ENCODE measurements at places on chromosomes 6 and 20.

DNA sequence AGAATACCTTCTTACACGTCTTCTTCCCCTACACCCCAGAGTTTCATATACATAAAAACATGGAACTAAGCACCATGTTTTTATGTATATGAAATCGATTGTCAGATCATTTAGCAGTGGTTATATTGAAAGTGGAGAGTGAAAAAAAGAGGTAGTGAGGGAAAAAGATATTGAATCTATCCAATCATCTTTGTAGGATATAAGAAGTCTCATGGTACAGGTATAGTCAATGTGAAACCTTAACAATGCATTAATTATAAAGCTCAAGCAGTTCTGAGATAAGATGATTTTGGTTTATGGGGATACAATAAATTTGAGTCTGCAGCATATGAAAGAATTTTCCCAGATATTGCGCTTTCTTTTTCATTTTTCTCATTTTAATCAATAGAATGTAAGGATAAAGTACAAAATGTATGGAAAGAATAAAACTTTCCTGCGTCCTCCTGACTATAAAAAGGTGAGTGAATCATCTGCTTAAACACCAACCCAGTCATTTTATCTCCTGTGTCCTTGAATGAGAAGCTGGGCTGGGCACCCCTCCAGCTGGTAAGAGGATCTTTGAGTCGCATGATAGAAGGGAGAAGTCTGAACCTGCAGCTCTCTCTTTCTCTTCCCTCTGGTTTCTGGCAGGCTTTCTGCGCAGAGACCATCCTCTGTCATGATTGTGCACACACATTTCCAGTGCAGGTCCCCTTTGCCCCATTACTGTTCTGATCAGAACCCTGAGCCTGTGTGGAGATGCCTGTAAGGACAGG, 28.1 kb upstream of the AKIRIN2 start:
- no peak for DNase-seq
- H3K36me3 ChIP-seq: peaks cover 4% of the 10 kb centered on the region
- no peak overlapping the region for H3K4me3 ChIP-seq

- peaks cover 5% of the 10 kb centered on the region for H3K27me3 ChIP-seq
- H3K4me3 ChIP-seq: no peak overlapping the region
- DNase-seq: no peak
- peaks cover 9% of the 10 kb centered on the region for H3K4me1 ChIP-seq
Observed at GRCh38 chr6:14903176-14904038, 342.5 kb upstream of the JARID2 start.

DNA sequence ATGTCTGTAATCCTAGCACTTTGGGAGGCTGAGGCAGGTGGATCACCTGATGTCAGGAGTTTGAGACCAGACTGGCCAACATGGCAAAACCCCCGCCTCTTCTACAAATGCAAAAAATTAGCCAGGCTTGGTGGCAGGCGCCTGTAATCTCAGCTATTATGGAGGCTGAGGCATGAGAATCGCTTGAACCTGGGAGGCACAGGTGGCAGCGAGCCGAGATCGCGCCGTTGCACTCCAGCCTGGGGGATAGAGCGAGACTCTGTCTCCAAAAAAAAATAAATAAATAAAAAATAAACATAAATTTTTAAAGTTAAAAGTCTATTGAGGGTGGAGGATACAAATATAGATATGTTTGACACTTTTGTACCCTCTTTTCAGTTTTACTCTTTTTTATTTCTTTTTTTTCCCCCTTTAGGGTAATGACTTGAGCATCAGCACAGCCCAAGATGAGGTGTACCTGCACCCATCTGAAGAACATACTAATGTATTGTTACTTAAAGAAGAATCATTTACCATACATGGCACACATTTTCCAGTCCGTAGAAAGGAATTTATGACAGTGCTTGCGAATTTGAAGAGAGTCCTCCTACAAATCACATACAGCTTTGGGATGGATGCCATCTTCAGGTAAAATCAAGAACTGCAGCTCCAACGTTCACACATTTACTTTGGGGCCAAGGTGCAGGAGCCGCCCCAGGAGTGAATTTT, 368.9 kb downstream of the LAMA2 start:
- no peak overlapping the region for H3K4me3 ChIP-seq
- peak; percentile 58 for DNase-seq
- H3K27ac ChIP-seq: no peak overlapping the region
- no peaks in the 10 kb centered on the region for H3K4me1 ChIP-seq
- no peaks in the 10 kb centered on the region for H3K27me3 ChIP-seq
- no peaks in the 10 kb centered on the region for H3K36me3 ChIP-seq

- H3K4me3 ChIP-seq: no peak overlapping the region
- peaks cover 14% of the 10 kb centered on the region for H3K36me3 ChIP-seq
- H3K27ac ChIP-seq: no peak overlapping the region
- peaks cover 6% of the 10 kb centered on the region for H3K27me3 ChIP-seq
- DNase-seq: no peak
- peaks cover 60% of the 10 kb centered on the region for H3K4me1 ChIP-seq
Observed at GRCh38 chr6:158039571-158040050, 57.9 kb downstream of the SYNJ2 start.

DNA sequence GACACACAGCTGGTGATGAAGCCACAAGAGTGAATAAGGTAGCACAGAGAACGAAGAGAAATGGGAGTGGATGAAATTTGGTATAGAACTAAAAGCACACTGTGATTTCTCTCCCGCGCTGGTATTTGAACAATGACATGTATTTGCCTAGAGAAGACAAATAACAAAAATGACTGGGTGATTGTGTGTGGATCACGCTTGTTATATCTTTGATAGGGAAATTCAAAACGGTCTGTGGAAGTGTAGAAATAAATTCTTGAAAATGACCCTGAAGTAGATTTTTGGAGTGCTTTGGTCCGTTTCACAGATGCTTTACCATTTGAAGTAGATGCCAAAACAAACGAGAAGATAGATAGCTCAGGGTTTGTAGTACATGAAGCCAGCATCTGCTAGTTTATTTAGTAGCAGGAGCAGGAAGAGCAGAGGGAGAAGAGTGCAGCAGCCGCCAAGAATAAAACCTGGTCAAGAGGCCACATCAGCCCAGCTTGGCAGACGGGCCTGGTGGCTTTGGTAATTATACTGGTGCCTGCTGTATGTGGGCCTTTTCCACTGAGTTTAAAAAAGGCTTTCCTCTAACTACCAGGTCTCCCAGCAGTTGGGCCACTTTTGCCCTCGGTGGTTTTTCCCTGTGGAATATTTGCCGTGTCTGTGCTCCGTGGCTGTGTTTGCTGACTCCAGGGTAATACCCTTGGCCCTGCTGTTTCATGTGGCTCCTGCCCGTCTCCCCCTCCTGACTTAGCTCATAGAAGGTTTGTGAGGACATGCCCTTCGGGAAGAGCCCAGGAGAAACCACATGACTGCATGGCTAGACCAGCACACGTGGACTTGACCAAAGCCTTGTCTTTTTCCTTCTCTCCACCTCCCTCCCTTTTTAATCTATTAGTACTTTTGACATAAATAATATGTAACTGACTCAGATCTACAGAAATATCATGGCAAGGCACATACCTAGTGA, 294.0 kb downstream of the SOX4 start:
- no peak for DNase-seq
- H3K27me3 ChIP-seq: no peaks in the 10 kb centered on the region
- no peaks in the 10 kb centered on the region for H3K4me1 ChIP-seq
- no peak overlapping the region for H3K4me3 ChIP-seq

- peak overlapping the region; percentile 99 for H3K4me3 ChIP-seq
- peaks cover 48% of the 10 kb centered on the region for H3K4me1 ChIP-seq
- H3K27ac ChIP-seq: peak overlapping the region; percentile 97
- peaks cover 2% of the 10 kb centered on the region for H3K36me3 ChIP-seq
Observed at GRCh38 chr20:3158968-3159431, 665 bp downstream of the FASTKD5 start.

DNA sequence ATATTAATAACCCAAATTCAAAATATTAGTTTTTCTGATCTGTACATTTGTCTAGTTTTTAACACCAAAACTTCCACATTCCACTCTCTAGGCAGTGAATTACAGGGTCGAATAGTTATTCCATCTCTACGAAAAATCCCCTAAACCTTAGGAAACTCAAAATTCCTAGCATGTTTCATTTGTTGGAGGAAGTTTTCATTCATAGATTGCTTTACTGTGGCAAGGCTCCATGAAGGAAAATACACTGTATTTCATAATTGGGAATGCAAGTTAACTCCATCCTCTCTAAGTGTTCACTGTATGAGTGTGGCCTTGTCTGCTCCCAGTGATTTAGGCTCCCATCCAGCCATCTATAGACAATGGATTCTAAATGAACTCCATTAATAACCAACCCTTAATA, 296.1 kb downstream of the TENT5A start:
- no peaks in the 10 kb centered on the region for H3K27me3 ChIP-seq
- no peak overlapping the region for H3K27ac ChIP-seq
- no peak for DNase-seq
- H3K4me3 ChIP-seq: no peak overlapping the region

GRCh38 chr6:5337573-5337972, 76.3 kb downstream of the FARS2 start:
- H3K4me1 ChIP-seq: no peaks in the 10 kb centered on the region
- H3K36me3 ChIP-seq: no peaks in the 10 kb centered on the region
- H3K4me3 ChIP-seq: no peak overlapping the region
- H3K27me3 ChIP-seq: no peaks in the 10 kb centered on the region

DNA sequence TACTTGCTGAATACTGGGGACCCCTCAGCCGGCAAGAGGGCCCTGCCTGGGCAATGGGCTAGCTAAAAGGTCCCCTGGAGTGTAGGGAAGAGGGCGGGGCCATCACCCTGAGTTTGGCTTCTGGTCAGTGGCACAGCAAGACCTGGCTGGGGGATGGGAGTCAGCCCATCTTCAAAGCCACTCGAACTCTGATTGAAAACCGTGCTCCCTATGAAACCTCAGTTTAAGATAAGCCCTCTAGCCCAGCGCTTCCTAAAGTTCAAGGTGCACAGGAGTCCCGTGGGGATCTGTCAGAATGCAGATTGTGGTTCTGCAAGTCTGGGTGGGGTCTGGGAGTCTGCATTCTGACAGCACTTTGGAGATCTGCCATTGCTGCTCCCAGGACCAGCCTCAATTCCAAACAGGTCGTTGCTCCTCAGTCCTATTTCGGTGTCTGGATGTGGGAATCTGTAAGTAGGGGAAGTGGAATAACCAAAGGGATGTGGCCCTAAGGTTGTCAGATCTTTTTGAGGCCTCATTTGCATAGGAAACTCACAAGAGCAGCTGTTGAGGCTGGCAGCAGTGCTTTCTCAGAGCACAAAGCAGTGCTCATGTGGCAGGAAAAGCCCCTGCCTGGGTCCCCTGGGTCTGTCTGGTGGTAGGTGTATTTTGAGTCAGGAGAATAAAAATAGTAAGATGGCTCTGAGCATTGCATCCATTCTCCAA, 85.3 kb upstream of the SCP2D1 start:
- no peak overlapping the region for H3K27ac ChIP-seq
- no peaks in the 10 kb centered on the region for H3K4me1 ChIP-seq
- H3K27me3 ChIP-seq: no peaks in the 10 kb centered on the region
- H3K4me3 ChIP-seq: no peak overlapping the region
- no peak for DNase-seq

DNA sequence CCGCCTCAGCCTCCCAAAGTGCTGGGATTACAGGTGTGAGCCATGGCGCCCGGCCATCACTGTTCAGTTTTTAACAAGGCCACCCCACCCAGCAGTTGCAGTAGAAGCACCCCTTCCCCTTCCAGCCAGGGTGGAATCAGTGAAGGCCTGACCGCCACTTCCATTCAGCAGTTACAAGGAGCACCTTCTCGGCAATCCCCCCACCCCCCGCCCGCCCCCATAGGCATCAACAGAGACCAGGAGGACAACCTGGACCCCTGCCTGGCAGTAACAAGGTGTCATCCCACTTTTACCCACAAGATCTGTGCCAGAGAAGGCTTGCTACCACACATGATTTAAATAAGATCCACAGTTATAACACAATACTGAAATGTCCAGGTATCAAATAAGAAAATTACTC, 23.1 kb downstream of the NCR2 start:
- H3K36me3 ChIP-seq: no peaks in the 10 kb centered on the region
- H3K4me1 ChIP-seq: no peaks in the 10 kb centered on the region
- peaks cover 79% of the 10 kb centered on the region for H3K27me3 ChIP-seq
- DNase-seq: no peak
- H3K4me3 ChIP-seq: no peak overlapping the region
- H3K27ac ChIP-seq: no peak overlapping the region

GRCh38 chr20:37866051-37866450, 36.9 kb upstream of the VSTM2L start:
- H3K36me3 ChIP-seq: peaks cover 43% of the 10 kb centered on the region
- H3K27ac ChIP-seq: no peak overlapping the region
- no peak for DNase-seq
- peaks cover 63% of the 10 kb centered on the region for H3K4me1 ChIP-seq
- no peak overlapping the region for H3K4me3 ChIP-seq

DNA sequence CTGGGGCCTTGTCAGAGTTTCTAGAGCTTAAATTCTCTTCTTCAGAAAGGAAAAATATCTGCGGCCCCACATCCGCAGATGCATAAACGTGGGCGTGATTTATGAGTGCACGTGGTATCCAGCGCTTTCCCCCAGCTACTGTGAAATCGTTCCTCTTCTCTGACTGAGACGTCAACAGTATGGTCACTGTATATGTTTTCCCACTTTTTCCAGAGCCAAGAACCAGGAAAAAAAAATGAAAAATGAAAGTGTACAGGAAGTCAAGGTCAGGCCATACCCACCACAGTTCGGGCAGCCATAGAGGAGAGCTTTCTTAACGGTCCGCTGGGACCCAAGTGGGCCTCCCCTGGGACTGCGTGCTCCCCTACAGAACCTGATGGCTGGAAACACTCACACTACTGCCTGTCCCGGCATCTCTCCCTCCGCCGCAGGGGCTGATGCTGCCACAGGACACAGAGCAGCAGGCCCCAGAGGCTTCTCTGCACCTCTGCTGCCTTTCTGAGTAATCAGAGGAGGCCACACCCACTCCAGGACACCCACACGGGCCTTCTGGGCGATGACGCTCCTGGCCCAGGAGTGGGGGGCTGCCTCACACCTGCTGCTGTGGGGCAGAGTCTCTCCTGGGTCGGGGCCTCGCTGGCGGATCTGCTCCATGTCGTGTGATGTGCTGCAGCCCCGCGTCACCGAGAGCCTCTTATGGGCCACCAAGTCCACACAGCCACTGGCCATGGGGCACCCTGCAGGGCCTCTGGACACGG, 16.4 kb upstream of the STX16 start:
- no peak for DNase-seq
- peaks cover 58% of the 10 kb centered on the region for H3K4me1 ChIP-seq
- no peaks in the 10 kb centered on the region for H3K36me3 ChIP-seq
- H3K27ac ChIP-seq: no peak overlapping the region
- H3K4me3 ChIP-seq: no peak overlapping the region

- no peak overlapping the region for H3K27ac ChIP-seq
- no peak for DNase-seq
- no peak overlapping the region for H3K4me3 ChIP-seq
- H3K27me3 ChIP-seq: no peaks in the 10 kb centered on the region
- no peaks in the 10 kb centered on the region for H3K4me1 ChIP-seq
- no peaks in the 10 kb centered on the region for H3K36me3 ChIP-seq
Observed at GRCh38 chr6:70380252-70380651, 33.1 kb upstream of the FAM135A start.

Data from nephron progenitor cell (in vitro differentiated cells).